Stimulated activated CD4-positive, alpha-beta T cell treated with anti-CD3 and anti-CD28 coated beads, Interleukin-1b, Interleukin-23, amount 100 ng/mL, for 1 hour (primary cell): ENCODE measurements at places on chromosomes 4 and X.

- no peak for DNase-seq
Measured at GRCh38 chr4:82467471-82467870, 37.1 kb downstream of the ENOPH1 start.

- DNase-seq: peak; percentile 63
Measured at GRCh38 chr4:184825896-184826690, at the start of gene ACSL1. TSS of gene ACSL1 (minus strand) at chr4:184825968. CDS start at chr4:184803514, 22,454 bp downstream.

DNA sequence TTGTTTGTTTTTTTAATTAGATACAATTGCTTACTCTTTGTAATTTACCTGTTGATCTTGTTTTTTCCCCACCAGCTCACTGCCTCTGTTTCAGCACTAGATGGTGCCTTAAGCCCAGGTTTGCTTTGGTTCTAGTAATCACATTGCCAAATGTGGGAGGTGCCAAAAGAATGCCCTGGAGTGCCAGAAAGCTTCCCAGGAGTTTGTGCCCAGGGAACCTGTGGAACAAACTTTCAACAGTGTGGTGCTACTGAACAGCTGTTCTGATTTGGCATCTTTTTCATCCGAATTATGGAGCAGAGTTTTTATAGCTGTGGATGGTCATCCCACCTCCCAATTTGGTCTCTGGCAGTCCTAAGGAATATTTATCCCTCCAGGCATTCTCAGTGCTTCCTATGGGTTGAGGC is 1000.7 kb downstream of the STIM2 start:
- DNase-seq: no peak

DNA sequence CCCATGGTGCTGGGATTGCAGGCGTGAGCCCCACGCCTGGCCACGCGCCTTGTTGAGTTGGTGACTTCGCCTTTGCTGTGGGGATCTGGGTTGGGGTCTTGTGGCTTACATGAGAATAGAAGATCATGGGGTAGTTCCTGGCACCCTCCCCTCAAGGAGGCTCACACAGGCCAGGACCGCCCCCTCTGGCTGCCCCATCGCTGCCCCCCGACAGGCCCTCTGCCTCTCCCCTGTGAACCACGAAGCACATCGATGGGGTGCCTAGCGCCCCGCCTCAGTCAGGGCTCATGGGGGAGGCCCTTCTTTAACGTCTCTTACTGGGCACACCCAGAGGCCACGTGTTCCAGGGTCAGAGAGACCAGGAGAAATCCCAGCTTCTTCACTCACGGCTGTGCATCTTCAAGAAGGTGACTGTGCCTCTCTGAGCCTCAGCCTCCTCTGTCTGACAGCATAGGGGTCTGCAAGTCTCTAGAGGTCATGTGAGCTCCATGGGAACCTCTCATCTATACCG is 23.6 kb upstream of the SPON2 start:
- no peak for DNase-seq

- no peak for DNase-seq
Measured at GRCh38 chr4:37537484-37537883, 148.7 kb downstream of the RELL1 start.

- no peak for DNase-seq
Measured at GRCh38 chrX:53715346-53715924, 28.9 kb upstream of the HUWE1 start.
